ENCODE measurements at places on chromosomes 6 and 20.

DNA sequence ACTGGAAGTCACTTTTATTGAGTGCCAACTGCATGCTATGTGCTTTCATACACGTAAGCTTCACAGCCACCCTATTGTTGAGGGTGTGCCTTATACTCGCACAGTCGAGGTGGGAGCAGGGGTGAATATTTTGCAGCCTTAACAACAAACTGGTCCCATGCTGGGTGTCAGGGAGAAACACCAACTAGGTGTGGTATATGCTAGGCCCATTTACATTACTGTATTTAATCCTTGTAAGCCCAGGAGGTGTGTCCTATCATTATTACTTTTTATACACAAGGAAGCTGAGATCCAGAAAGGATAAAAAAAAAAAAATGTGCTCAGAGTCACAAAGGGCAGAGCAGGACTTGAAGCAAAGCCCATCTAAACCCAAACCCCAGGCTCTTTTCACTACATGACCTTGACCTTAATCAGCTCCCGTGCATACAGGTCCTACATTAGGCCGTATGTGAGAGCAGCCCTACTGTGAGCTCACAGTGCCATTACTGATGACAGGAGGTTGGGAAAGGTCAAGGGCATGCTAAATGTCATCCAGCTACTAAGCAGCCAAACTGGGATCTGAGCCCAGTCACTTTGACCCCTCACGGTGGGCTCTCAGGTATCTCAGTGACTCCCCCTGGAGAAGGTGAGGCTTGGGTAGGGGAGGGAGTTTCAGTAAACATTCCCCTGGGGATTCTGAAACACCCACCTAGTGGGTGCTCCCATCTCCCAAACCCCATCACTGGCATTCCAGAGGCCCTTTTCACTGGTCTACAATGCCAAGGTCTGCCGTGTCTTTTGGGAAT, 61.7 kb downstream of the BFSP1 start:
- DNase-seq, result no peak

DNA sequence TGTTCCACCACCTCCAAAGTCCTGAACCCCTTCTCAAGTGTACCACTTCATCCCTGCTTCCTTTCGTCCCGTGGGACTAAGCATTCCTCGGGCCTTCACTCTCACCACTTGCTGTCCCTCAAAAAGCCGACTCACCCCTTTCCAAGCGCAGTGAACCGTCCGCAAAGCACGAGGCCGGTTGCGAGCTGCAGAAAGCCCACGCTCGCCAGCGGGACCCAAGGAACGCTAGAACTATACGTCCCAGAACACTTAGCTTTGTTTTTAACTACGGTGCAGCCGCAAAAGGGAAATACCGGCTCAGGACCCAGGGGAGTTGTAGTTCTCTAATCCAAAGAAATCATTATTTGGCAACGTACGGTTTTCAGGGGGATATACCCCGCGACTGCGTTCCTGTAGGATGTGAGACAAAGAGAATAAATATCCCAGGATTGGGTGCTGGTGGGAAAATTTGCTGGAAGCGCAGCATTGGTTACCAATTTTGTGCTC, 416 bp upstream of the POLR1H start:
- DNase-seq, result no peak

DNA sequence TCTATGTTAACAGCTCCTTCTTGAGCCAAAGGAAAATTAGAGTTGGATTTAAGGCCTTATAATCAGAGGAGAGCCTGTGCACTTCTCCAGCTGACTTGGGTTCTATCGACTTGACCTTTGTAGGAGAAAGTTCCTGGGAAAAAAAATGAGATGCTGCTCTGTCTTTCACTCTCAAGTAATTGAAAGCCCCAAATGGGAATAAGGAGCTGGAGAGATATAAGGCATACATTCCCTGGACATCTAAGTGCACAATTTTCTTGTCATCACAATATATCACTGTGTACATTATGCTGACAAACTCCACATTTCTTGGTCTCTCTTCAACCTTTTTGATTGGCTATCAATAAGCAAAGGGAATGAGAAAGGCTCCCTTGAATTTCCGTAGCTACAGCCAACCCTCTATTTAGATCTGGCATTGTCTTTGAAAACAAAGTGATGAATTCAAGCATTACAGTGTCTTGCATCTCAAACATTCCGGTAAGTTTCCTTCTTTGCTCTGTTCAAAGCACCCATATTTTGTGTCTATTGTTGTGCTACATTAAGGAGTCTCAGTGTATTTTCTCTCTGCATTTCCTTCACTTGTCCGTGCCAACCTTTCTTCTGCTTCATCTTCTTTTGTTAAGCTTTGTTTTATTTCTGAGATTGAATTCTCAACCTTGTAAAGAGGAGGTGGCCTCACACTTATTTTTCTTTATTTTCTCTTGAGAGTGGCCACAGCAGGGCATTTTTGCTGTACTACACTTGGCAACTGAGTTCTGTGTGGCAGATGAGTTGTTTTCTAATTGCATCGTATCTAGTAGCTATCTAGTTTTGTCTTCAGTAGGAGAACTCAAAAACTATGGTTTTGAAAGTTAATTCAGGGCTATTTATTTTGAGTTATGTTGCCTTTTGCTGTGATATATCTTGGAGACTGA, 450.3 kb upstream of the MAN1A1 start:
- DNase-seq, result no peak

GRCh38 chr6:41280381-41281057, 6.0 kb downstream of the TREM1 start:
- DNase-seq, result no peak

DNA sequence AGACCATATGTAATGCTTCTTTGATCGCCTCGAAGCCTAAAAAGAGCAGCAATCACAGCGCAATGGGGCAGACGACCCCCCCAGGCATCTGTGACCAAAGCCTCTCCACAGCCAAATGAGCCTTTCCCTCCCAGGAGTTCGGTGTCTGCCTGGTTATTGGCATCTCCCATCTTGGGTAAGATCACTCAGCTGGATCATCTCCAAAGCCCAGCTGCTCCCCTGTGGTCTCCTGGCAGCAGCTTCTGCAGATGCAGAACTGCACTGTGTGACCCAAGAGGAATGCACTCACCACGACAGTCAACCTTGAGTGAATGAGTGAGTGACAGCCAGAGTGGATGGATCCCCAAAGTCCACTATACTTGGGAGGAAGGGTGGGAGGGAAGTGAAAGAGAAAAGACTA, 44.8 kb upstream of the IYD start:
- DNase-seq, result no peak

DNA sequence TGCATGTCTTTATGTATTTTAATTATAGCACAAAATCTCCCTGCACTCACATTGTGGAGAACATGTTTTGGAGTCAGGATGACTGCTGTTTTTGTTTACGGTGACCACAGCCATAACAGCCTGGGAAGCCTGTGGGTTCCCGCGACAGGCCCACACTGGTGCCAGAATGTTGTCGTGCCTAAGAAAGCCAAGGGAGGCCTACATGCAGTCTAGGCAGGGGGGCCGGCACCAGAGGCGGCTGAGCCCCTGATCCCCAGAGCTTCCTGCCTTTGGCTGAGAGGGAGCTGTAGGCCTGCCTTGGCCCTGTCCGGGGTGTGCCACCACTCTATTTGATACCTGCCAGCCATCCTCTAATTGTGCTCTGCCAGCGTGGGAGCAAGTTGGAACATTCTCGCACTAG, 46.7 kb downstream of the TBC1D7 start:
- no peak for DNase-seq

- DNase-seq, result peak; percentile 77
These were observed 109.8 kb downstream of the HFE start for GRCh38 chr6:26196846-26197635.

DNA sequence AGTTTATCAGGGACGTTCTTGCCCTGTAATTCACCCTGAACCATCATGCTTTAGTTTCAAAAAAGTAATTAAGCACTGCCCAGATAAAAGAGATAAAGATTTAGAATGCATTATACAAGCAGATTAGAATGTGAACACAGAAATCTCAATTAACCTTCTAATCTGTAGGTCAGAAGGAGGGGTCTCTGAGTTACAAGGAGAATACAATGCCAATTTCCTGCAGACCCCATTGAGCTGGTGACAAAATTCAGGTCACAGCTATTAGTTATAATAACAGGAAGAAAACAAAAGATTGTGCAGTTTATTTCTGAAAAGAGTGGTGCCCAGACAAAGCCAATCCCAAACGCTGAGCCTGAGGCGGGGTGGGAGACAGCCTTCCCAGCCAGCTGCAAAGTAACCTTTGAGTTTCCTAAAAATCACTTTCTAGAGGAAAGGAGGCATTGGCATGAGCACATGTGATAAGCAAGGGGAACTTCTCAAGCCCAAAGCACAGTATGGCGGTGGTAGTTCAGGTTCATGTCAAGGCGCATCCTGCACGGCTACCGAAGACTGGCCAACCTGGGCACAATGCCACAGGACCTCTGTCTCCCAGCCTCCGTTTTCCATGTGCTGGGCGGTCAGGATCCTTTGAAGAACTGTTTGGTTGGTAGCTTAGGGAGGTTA, 192.5 kb downstream of the TTLL2 start:
- no peak for DNase-seq

DNA sequence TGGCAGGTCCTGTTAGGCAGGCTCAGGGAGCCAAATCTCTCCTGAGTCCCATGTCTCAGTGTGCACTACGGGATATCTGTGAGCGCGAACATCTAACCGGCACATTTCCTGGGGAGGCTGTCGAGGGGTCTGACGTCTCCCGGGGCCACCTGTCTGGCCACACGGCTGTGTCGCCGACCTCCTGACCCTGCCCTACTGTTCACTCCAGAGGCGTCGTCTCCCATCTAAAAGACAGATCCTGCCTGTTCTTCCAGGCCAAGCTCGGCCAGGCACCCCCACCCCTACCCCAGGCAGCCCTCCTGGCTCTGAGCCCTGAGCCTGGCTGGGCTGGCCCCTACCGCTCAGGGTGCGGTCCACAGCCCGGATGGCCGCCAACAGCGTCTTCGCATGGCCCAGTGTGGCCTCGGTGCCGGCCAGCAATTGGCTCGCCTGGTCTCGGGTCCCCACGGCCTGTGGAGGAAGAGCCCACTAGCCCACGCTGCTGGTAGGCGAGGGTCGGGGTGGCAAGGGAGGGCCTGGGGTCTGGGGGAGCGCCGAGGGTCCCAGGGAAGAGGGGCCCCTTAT, 16.6 kb downstream of the ADRM1 start:
- DNase-seq, result no peak

DNA sequence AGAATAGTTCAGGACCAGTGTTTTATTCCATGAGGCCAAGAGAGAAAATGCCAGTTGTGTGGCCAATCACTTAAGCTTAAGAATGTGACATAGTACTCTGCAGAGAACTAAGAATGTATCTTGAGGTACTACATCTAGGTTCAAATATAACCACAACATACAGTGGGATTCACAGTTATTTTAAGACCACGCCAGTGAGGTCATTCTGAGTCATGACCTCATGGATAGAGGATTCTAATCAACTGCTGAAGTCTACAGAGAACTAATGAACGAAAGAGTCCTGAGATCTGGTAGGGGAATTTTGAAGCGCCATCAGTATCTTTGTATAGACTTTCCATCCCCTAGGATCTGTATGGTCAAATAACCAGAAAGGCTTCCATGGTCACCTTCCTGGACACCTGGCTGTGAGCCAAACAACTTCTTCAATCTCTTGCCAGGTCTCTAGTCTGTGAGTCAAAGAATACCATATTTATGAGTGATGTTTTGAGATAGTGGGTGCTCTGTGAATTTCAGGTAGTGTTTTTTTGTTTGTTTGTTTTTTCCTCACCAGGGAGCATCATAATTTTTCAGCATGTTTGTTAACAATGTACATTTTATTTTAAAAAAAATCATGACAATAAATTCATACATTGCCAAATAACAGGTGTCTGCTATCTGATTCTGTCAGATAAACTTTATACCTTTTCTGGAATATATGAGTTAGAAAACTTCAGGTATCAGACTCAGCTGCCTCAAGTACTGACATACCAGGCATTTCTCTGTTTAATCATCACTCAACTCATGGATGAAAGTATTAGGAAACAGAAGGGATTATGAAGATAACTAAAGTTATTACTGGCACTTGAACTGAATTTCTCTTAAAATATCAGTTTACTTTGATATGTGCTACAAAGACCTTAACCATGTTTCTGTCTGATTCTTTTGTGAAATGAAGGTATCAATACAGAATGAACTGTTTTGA, 217.9 kb downstream of the PLCB4 start:
- no peak for DNase-seq

- DNase-seq, result no peak
These were observed 17.7 kb downstream of the CCDC167 start for GRCh38 chr6:37481711-37482605.

- DNase-seq, result no peak
These were observed 8.1 kb upstream of the UBR2 start for GRCh38 chr6:42555477-42556457.

DNA sequence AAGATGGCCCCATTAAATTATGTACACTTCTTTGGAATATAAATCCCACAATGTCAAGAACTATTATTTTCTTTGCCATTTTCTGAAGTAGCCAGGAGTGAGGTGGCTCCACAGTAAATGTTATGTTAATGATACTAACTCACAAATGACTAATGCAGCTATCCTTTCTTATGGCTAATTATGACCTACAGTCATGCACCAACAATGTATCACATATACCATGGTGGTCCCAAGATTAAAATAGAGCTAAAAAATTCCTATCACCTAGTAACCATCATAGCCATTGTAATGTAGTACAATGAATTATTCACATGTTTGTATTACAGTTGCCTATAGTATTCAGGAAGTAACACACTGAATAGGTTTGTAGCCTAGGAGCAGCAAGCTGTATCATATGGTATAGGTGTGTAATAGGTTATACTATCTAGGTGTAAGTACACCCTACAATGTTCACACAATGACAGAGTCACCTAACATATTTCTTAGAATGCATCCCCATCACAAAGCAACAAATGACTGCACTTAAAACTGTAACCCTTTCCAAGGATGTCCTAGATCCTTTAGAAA, 15.3 kb downstream of the ECHDC1 start:
- DNase-seq, result no peak

GRCh38 chr6:163332575-163332974, 81.9 kb upstream of the QKI start:
- no peak for DNase-seq

DNA sequence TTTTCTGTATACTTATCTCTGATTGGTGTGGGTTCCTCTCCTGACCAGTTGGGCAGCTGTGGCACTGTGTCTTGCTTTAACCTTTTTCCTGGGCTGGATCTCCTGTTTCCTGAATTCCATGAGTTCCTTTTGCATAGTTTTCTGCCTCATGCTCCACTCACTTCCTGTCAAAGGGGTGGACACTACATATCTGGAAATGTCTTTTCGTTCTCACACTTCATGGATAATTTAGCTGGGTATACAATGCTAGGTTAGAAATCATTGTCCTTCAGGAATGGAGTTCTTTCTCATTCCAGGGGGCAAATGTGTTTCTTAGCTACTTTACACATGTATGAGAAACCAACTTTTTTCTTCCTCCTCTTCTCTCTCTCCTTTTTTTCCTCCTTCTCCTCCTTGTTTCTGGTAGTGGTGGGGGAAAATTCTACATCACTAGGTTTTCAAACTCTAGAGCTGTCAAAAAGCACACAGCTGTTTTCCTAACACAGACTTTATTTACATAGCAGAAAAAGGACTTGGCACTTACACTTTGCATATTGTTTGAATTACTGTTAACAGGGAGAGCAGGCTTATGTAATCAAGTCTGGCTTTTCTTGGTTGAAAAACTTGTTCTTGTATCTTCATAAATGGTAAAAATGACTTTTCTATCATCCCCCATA, 9.0 kb upstream of the DDX27 start:
- no peak for DNase-seq
